ENCODE measurements at places on chromosomes 1 and 21.

DNA sequence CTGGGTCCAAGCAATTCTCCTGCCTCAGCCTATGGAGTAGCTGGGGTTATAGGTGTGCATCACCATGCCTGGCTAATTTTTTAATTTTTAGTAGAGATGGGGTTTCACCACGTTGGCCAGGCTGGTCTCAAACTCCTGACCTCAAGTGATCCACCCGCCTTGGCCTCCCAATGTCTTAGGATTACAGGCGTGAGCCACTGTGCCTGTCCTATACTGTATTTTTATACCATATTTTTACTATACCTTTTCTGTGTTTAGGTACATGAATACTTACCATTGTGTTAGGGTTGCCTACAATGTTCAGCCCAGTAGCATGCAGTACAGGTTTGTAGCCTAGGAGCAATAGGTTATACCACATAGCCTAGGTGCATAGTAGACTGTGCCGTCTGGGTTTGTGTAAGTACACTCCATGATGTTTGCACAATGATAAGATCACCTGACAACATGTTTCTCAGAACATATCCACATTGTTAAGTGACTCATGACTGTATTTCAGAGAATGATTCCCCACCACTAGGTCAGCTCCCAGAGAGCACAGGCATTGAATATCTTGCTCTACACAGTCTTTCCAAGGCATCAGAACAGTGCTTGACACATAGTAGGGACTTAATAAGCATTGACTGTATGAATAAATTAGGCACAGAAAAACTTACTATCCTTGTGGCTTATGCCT, 6.0 kb upstream of the CITED4 start:
- DNase-seq = peak; percentile 57

GRCh38 chr1:7379441-7379971, 391.6 kb upstream of the VAMP3 start:
- peak; percentile 58 for DNase-seq

DNA sequence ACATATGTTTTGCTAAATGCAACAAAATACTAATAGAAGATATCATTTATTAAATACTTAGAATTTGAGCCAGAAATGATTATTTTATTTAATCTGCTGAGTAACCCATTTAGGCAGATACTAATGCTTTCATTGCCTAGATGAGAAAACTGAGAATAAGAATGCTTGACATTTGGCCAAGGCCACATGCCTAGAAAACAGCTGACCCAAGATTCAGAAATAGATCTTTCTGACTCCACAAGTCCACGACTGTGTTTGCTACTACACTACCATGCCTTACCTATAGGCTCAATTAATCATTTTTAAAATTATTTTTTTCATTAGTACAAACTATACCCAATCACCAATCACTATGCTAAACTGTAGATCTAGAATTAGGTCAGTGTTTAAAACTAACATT, 129.7 kb downstream of the ATP1B1 start:
- no peak for DNase-seq

DNA sequence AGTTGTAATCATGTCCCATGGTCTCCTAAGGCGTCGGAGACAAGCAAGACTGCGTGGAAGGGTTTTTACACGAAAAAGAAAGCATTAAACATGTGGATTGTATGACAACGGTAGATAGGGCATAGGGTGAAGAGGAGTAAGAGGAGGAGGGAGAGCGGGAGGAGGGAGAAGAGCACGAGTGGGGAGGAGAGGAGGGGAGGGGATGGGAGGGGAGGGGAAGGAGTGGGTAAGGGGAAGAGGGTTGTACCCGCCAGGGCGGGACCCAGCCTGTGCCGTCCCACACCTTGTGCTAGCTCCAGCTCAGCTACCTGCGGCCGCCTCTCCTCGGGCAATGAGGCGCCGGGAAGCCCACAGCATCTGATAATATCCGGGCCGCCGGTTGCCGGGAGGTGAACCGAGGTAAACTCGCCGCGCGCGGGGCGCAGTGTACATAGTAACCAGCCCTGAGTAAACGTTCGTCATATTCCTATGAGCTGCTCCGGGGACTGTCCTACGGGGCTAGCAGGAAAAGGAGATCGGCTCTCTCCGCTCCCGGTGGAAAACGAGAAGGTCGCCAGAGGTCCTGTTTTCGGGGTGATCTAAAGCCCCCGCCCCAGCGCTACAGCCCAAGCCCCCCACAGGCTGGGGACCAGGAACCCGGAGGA, 449 bp upstream of the RCAN3 start:
- DNase-seq = peak; percentile 71

GRCh38 chr1:219858980-219859379, 69.4 kb downstream of the SLC30A10 start:
- DNase-seq = no peak

DNA sequence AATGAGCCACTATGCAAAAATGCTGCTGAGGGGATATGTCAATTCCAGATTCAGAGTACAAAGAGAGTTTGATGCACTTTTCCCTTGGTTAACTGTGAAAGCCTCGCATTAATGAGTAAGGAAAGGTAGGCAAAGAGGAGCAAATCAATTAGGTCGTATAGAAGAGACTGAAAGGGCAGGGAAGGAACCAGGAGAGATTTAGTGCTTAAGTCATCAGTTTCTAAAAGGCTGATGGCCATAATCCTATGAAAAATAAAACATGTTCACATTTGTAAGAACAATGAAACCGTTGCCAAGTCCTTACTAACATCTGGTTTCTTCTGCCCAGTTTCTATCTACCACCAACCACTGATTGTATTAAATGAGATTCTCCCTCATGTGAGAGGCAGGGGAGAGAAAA, 118.4 kb upstream of the PALMD start:
- DNase-seq = no peak

DNA sequence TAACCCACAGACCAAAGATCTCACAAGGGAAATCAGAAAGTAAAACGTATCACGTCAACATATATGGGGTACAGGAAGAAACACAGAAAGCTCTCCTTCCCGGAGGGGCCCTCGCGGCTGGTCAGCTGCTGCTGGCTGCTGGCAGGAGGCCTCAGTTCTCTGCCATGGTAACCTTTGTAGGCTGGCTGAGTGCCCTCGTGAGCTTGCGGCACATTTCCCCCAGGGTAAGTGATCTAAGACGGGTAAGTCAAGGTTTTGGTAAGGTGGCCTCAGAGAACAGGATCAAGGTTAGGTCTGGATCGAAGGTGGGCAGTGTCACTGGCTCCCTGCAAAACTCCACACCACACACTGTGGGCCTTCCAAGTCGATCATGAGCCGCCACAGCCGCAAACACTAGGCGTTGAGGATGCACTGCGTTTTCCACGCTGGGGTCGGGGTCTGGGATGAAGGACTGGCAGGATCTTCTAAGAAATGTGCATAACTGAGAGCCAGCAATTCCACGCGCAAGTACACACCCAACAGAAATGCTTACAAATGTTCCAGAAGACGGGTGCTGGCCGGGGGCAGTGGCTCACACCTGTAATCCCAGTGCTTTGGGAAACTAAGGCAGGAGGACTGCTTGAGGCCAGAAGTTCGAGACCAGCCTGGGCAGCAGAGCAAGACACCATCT, 33.9 kb downstream of the WDR4 start:
- no peak for DNase-seq

DNA sequence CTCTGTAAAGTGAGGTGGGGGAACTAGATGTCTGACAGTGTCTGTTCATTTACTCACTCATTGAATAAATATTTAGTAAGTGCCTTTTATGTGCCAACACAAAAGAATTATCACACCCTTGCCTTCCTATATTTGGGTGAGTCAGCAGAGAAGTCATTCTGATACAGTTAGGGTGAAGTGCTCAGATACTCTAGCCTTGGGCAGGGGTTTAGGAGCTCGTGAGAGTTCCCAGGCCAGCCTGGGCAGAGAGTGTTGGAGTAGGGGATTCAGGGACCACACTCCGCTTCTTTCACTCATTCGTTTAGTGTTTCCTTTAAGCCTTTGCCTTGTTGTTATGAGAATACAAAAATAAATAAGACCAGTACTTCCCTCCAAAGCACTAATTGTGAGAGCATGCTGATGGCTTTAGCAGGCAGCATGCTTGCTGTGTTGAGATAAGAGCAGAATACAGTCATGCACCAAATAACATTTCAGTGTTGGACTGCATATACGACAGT, 83.9 kb downstream of the DYRK1A start:
- no peak for DNase-seq

GRCh38 chr1:48061162-48062136, 64.3 kb upstream of the TRABD2B start:
- peak; percentile 69 for DNase-seq

GRCh38 chr21:35044770-35045541, 4.1 kb downstream of the RUNX1 start:
- no peak for DNase-seq

DNA sequence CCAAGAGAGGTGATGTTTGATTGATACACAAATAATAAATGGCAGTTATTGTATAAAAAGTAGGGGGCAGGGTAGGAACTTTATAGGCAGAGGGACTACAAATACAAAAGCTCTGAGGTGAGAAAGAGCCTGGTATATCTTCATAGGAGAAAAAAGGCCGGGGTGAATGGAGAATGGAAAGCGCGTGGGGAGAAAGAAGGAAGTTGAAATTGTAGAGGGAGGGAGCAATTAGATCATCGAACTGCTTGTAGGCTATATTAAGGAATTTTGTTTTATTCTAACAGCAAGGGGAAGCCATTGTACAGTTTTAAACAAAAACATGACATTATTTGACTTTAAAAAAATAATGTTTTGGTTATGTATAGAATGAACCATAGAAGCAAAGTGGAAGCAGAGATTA, 147.4 kb downstream of the PDE4B start:
- no peak for DNase-seq

GRCh38 chr1:30819244-30819571, 61.6 kb upstream of the LAPTM5 start:
- DNase-seq = no peak

DNA sequence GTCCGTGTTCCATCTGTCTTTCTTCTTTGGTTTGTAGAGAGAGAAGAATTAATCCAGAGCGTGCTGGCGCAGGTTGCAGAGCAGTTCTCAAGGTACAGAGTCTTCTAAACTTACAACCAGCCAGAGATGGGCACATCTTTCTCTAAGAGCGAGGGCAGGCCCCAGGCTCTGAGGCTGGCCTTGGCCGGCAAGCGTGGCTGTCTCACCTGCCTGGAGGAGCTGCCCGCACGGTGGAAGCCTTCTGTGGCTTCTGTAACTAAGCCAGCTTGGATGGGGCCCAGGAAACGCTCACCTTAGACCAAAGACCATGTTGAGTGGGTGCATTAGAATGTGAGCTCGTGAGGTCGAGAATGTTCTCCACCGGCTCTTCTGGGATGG, 78.6 kb downstream of the PDE9A start:
- DNase-seq = no peak

DNA sequence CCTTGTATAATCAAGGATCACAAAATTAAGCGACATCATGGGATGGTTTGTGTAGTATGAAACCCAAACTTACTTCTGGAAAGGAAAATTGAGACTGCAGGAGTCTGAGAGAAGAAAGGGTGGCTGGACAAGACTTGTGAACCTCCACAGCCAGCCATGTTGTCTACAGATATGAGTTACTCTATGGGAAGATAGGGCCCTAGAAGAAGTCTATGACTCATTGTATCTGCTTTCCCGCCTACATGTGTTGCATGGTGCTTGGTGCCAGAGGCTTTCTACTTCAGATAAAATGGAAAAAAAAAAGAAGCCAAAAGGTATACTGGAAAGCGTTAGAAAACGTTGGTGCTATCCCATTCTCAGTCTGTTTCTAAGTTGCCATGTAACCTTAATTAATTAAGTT, 18.7 kb upstream of the OR6N2 start:
- no peak for DNase-seq

DNA sequence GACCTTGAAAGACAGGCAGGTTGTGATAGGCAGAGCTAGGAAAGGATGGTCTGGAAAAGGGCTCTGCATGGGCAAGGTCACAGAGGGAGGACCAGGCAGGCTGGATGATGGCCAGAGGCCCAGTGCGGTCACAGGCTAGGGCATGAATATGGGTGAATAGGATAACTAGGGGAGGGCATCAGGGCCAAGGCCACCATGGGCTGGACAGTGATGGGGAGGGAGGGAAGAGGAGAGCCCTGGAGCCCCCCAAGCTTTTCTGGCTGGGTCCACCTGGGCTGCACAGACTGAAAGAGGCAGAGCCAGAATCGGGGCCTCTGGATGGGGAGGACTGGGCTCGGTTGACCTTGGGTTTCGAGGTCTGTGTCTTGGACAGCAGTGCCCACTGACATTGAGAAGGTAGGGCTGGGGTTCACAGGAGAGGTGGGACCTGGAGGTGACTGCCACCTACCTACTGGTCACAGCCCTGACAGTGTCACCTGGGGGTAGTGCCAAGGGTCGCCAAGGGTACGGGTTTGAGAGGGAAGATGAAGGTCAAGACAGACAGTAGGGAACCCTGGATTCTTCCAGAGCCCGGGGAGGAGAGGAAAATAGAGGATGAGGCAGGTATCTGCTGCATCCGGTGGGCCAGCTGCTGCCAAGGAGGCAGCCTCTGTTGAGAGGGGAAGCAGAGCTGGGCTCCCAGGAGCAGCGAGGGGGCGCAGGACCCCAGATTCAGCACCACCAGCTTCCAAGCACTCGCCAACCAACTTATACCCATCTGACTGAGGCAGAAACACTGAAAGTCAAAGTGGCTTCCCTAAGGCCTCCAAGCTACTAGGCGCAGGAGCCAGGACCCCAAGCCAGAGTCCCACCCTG, 6.1 kb upstream of the NPHP4 start:
- no peak for DNase-seq

DNA sequence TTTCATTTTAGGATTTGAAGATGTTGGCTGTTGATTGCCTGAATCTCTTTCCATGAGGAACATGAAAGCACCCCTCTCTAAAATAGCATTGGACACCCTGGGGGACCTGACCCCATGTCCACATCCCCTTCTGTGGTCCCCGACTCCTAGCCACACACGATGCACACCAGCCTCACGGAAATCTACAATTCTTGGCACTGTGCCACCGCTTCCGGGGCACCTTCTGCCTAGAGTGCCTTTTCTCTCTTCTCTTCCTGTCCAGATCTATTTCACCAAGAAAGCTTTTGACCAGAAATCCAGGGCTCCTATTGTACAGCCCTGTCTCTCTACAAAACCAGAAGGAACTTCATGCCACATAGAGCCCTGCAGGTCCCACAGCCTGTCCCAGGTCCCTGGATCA, 50.3 kb downstream of the MYSM1 start:
- no peak for DNase-seq

- DNase-seq = no peak
These were observed 598 bp upstream of the ADIPOR1 start for GRCh38 chr1:202958544-202959275.

DNA sequence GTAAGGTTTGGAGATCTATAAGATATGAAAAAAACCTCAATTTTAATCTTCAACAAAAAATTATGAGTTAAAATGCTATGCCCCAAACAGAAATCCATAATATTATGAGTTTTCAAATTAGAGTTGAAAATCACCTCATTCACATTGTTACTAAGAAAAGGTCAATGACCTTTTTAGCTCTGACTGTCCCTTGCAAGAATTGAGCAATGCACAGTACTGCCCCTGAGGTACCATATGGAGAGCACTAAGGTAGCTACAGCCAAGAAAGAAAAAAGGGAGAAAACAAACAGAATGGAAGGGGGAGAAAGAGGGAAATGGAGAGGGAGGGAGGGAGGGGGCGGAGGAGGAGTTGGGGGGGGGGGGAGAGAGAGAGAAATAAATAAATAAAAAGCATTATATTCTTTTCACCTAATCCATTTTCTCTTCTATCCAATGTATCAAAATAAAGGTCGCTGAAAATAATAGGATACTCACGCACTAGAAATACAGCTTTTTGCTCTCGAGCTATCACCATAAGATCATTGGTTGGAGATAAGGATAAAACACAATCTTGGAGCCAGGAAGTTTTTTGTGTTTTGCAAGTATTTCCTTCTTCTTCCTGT, 58.8 kb downstream of the RAB3GAP2 start:
- no peak for DNase-seq
